NCI-H1417 treated with DMSO at 0.1 percent for 48 hours (cell line): ENCODE measurements at places on chromosomes 2 and 18.

DNA sequence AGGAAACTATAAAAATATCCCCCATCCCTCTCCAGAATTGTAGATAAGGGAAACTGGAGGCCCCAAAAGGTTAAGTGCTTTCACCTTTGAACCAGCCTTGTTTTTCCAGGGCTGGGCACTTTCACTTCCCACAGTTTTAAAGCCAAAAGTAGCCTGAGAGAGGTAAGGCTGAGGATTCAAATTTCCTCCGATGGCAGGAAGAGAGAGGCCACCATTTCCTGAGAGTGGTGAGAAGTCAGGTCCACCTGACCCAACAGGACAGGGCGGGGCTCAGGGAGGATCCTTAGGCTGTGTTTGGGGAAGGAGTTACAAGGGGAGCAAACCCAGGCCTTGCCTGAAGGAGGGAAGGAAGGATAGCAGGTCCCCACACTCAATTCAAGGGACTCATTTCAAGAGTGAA lies 4.7 kb upstream of the TEX261 start:
- DNase-seq = no peak

GRCh38 chr2:110746586-110747521 lies 14.5 kb downstream of the ACOXL start:
- no peak for DNase-seq

DNA sequence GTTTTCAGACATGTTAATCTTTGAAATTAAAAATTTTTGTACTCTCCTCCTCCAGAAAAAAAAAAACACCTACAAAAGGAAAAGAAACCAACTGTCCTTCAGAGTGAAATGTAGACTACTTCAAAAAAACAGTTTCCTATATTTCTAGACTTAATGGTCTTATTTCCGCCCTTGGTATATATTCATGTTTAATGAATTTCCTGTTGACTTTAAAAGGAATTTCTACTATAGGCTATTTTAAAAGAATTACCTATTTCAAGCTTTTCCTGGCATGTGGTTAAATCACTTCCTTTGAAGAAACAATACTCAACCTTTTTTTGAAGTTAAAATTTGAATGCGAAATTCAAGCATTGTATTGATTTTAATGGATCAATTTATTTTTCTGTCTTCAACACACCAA lies 29.2 kb downstream of the GULP1 start:
- no peak for DNase-seq

DNA sequence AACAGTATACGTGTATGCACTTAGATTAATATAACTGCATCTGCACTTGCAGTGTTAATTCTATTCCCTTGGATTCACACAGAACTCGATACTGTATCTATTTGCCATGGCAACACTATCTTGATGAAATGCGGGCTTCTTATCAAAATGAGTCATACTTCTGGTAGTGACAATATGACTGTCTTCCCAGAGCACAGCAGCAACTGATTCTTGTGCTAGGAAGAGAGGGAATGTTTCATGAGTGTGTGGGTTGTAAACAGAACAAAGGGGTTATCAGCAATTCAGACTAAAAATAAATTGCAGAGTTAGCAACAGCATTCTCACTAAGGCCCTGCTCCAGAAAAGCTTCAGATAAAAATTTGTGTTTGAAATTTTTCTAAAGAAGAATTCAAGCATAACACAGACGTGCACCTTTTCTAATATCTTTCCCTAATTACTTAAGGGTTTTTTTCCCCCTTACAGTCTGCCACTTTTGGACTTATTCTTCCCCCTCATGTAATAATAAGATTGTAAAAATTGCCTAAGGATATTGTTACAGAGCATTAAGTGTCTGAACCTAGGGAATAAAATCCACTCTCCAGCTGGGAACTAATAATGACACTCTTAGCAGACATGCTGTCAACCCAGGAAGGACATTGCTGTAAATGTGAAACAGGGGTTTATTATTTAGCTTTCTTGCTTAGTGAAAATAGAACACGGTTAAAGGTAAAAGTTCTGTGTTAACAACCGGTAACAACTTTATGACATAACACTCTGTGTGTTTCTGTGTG lies 99.9 kb upstream of the SLC38A11 start:
- DNase-seq = peak; percentile 10

DNA sequence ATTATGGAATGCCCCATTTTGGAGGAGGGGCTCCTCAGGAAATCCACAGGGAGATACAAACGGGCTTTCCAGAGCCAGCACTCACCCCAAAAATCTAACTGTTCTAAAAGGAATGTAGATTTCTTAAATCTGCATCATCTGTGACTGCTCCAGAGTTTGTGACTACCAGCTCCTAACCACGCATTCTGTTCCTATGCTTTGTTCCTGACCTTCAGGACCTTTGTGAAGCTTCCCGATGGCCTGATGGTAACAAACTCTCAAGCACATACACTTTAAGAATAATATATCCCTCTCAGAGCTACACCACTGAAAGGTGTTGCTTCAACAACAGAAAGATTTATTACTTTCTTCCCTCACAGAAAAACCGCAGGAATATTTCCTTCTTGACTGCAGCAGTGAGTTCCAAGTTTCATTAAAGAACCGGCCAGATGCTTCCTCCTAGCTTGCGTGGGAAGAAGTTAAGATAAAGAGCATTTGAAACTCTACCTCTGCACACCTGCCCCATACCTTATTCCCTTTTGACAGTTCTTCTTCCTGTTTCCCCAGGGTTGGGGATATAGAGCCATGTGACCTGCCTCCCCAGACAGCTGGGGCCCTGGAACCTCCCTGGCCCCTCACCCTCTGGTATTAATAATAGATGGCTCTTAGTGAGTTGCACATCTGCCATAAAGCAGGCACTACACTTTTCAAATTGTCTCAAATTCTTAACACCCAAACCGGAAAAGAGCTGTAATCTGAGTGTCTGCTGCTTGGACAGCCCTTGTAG lies 40.2 kb upstream of the EML4 start:
- no peak for DNase-seq

- no peak for DNase-seq
Observed at GRCh38 chr18:24270937-24271380, 126.7 kb downstream of the OSBPL1A start.

DNA sequence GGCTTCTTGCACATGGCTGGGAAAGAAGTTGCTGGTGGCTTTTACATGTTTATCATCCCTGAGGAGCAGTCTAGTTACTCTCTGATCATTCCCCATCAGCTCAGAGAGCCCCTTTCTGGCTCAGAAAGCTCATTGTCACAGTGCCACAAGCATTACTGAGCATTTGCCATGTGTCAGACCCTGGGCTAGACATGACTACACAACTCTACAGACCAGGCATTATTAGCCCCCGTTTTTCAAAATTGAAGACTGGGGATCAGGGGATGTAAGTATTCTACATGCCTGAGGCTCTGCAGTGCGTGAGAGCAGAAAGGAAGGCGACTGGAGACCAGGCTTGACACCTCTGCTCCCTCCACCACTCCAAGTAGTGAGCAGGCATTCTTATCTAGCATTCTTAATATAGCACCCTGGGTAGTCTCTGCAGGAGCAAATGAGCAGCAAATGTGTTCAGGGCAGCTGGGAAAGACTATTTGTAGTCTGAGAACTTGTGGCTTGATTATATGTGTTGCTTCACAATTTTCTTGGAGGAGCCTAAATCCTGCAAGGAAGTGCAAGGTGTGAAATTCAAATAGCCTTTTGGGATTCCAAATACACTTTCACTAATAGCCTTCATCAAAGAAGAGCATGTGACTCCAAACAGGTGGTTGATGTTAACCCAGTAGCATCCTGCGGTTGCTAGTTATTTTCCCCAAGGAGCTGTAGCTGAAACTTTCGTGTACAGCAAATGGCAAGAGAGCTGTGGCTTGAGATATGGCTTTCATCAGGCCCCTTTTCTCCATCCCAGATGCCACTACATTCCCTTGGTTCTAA lies 143.2 kb downstream of the DDX1 start:
- DNase-seq = no peak

GRCh38 chr18:11726556-11726955 lies 37.5 kb downstream of the GNAL start:
- DNase-seq = no peak

- DNase-seq = no peak
Observed at GRCh38 chr2:170156592-170156991, 21.4 kb upstream of the MYO3B start.

DNA sequence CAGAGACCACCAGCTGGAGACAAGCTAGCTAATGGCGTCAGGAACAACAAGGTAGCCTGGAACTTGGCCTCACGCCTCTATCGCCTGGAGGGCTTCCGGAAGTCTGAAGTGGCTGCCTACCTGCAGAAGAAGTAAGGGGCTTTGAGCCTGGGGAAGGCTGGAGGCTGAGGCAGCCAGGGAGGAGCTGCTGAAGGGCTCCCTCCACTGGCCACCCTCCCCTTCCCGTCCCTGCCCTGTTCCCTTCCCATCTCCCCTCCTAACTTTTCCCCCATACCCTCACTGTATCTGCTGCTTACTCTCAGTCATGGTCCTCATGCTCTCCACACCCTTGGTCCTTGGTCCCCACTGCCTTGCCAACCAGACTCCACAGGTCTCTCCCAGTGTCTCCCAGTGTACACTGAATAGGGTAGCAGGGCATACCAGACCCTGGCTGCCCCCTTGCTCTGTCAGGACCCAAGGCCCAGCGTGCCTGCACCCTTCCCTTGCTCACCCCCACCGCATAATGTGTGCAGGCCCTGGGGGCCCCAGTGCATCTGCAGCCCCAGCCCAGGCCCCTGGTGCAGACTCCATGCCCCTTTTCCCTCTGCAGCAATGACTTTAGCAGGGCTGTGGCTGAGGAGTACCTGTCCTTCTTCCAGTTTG lies 18.8 kb downstream of the PSD4 start:
- DNase-seq = no peak

DNA sequence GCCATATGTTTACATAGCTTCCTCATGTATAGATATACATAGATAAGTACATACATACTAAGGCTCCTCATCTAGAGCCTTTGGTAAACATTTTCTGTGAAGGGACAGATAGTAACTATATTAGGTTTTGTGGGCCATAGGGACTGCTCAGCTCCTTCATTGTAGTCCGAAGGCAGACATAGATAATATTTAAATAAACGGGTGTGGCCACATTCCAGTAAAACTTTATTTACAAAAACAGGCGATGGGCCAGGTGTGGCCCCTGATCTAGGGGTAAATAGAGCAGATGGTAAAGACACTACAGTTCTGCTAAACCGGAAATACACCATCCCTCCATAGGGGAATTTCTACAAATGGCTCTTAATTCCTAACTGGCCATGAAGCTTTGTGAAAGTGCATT lies 7.3 kb downstream of the COQ10B start:
- DNase-seq = no peak

DNA sequence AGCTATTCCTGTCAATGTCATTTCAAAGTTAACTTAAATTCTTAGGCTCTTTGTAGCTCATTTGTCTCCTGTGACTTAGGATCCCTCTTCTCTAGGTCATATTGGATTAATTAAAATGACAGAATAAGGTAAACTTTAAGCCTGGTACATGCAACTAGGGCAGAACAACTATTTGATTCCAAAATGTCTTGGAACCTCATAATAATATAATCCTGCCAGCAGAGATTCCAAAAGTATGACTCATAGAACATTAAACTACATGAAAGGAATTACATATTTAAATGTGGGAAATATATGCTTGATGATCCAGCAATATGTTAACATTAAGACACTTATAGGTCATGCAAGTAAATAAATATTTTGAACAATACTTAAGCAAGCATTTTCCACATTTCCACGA lies 63.3 kb downstream of the COL3A1 start:
- DNase-seq = no peak

DNA sequence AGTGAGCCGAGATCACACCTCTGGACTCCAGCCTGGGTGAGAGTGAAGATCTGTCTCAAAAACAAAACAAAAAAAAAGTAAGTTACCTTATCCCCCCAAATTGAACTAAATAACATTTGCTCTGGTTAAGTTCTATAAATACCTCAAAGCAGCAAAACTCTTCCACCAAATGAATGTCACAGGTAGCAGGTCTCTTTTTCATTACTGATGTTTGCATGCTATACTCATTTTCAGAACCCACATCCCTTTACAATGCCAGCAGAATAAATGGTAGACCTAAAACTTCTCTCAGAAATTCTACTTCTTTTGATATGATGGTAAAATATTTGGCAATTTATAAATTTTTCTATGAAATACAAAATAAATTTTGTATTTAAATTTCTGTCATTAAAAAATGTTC lies 22.3 kb downstream of the INO80D start:
- no peak for DNase-seq
